Stimulated activated naive CD8-positive, alpha-beta T cell treated with anti-CD3 and anti-CD28 coated beads, Interleukin-15, Interleukin-2, amounts not matched to agents 100 U/mL and 50 U/mL, for 24 hours (primary cell): ENCODE measurements at places on chromosomes 13 and 19.
A peak's percentile ranks its signal among the peaks of the same experiment; 100 is the strongest.

GRCh38 chr19:10946958-10947657 is 13.7 kb upstream of the SMARCA4 start:
- DNase-seq = no peak

GRCh38 chr13:37113534-37113933 is 8.1 kb upstream of the CSNK1A1L start:
- DNase-seq = no peak

DNA sequence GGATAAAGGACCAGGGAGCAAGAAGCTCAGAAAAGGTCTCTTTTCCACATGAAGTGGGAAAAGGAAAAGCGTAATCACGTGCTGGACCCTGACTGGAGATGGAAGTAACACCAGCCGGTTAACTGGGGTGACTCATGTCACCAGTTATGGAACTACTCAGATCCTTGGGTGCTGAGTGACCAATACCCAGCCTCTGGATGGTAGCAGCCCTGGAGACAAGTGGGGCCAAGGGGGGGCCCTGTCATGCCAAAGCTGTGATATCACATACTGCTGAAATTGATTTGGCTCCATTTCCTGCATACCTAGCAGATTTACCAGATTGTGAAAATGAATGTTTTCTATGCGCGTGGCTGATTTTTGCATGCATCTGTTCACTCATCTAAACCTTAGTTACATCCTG is 158.9 kb downstream of the ZIC5 start:
- no peak for DNase-seq

GRCh38 chr19:24048261-24048660 is 38.7 kb upstream of the ZNF254 start:
- DNase-seq = no peak

GRCh38 chr13:36819739-36820090 is 693 bp downstream of the RFXAP start:
- no peak for DNase-seq

GRCh38 chr13:31964168-31964567 is 67.4 kb upstream of the FRY start:
- no peak for DNase-seq

DNA sequence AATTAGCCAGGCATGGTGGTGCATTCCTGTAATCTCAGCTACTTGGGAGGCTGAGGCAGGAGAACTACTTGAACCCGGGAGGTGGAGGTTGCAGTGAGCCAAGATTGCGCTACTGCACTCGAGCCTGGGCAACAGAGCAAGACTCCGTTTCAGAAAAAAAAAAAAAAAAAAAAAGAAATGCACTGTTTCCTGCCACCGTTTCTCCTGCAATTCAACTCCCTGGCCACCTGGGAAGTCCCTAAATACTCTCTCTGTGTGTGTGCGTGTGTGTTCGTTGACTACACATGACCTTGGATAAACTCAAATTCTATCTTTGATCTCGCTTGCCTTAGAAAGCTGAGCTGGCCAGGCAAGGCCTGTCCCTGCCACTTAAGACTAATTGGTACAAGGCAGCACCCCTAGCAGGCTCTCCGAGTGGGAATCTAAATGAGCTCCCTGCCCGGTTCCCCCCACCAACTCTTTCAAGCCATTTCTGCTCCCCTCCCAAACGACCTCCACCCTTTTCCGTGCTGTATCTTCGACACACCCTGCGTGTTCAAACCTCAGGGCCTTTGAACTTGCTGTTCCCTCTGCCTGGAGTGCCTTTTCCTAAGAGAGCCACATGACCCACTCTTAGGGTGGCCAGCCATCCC is 5.2 kb upstream of the BCAT2 start:
- DNase-seq = no peak

DNA sequence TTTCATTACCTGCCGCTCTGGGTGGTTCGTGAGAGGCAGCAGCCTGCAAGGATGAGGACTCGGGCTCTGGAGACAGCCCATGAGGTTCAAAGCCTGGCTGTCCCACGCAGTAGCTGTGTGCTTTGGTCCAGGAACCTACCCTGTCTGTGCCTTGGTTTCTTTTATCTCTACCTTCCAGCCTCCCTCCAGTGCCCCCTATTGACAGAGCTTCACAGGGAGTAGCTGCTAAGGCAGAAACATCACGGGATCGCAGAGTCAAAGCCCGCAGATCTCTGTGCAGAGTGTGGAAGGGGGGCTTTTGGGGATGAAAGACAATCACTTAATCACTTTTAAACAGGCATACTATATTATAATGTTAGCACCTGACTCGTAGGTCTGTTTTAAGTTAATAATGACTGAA is 16.2 kb downstream of the ZNF71 start:
- DNase-seq = no peak

DNA sequence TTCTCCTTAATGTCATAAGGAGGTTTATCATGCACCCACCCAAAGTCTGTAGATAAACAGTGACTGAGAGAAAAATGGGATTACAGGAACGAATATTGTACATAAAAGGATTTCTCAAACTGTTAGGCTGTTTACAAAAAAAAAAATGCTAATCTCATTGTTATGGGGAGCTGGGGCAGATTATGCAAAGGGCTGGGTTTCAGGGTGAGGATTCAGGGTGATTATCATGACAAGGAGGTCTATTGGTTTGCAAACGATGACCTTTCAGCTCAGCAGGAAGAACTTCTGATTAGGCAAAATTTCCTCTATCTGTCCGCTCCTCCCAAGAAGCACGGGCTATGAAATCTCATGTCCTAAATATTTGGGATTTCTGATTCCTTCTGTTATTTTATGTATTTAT is 41.4 kb downstream of the NLRP12 start:
- no peak for DNase-seq

DNA sequence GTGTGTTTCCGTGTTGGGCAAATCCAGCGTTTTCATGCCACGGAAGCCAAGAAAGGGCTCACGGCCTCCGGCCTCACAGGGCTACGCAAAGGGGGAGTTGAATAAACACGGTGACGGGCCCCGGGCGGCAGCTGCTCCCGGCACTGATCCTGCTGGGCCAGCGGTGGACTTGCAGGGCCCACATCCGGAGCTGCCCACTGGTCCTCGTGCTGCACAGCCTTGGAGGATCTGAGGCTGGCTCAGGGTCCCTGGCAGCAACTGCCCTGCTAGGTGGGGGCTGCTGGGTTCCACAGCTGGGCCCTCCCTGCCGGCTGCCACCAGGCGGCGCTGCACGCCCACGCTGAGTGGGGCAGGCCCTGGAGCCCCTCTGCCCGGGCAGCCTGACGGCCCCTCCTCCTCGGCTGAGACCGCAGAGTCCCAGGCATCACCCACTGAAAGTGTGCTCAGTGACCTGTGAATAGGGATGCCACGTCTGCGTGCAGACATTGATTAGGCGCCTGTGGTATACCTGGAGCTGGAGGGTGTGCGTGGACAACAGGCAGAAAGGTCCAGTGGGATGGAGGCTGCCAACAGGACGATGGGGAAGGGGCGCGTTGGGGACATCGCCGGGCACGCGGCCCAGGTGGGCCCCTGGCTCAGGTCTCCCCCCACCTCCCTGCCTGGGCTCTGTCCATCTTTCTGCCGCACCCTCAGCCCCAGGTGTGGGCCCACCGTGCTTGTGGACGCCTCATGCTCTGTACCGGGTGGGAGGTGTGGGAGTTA is 5.3 kb upstream of the HCN2 start:
- peak; percentile 78 for DNase-seq

GRCh38 chr13:23966691-23967615 is 69.7 kb upstream of the C1QTNF9B start:
- no peak for DNase-seq

DNA sequence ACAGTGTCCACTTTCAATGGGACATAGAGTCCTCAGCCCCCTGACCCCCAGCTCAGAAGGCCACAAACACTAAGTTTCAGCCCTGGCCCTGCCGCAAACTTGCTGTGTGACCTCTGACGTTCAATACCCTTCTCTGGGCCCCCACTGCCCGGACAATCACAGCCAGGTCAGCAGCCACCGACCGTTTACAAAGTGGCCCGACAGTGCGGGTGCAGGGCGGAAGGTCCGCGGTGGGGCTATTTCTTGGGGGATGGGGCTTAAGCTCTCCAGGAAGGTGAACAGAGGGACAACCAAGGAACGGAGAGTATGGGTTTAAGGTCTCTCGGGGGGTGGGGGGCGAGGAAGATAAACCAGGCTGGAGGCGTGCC is 496 bp downstream of the SMIM7 start:
- DNase-seq = no peak

GRCh38 chr19:37991176-37991835 is 84.3 kb downstream of the SIPA1L3 start:
- DNase-seq = no peak

GRCh38 chr13:102845289-102845629 is 573 bp upstream of the ERCC5 start:
- DNase-seq = no peak

GRCh38 chr13:38687246-38688229 is 661 bp downstream of the FREM2 start:
- no peak for DNase-seq

GRCh38 chr19:13104360-13104847 is 1.7 kb upstream of the LYL1 start:
- peak; percentile 86 for DNase-seq

DNA sequence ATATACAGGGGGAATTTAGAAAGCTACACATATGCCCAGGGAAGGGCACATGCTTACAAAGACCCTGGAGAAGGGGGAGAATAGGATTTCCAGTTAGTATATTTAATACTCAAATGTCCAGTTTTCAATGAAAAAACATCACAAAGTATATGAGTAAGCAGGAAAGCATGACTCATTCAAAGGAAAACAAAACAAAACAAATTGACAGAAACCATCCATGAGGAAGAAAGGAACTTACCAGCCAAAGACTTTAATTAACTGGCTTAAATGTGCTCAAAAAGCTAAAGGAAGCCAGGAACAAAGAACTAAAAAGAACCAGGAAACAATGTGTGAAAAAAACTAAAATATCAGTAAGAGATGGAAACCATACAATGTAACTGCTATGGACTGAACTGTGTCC is 716.2 kb upstream of the ARGLU1 start:
- DNase-seq = no peak

DNA sequence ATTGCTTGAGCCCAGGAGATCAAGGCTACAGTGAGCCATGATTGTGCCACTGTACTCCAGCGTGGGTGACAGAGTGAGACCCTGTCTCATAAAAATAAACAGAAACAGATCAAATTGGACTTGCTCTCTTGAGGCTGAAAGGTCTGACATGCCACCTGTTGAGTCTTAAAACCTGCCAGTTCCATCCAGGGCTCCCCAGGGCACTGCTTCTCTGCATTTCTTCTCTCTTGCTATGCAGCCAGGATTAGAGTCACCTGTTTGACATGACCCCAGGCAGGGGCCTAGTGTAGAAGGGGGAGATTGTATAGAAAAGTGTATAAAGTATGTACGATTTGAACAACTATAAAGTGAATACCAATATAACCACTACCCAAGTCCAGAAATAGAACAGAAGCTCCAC is 45.4 kb downstream of the ARHGAP35 start:
- DNase-seq = no peak

GRCh38 chr19:45524575-45525129 is 17.4 kb downstream of the VASP start:
- no peak for DNase-seq

DNA sequence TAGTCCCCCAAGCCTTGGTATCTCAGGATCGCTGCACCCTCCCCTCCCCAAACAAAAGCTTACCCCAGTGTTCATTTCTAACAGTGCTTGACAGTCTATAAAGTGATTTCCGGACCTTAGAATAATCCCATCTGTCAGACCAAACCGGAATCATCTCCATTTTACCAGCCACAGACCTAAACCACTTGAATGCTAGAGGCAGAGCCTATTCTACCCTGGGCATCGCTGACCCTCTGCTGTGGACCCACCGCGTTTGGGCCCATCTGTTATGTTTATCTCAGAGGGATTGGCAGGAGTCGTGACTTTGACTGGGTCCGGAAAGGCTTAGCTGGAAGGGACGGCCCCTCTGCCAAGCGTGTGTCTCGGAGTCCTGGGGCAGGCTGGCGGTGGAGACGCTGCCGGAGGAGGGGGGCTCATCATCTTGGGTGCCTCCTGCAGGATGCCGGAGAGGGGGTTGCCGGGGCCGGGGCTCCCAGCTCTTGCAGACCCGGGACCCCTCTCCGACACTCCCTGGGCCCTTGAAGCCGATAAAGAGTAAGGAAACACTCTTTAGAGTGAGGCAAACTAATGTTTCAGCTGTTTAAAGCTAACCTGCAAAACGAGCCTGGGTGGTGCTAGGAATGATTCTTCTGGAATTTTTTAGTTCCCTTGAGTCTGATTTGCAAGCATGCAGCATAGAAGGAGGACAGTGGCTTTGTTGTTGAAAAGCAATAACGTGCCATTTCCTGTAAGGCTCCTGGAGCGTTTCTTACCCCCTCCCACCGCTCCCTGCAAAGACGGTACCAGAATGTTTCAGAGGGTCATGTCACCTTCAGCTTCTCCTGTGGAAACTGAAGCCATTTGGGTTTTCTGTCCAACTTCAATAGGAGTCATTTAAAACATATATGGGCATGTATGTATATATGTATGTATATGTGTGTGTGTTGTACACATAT is 1.3 kb downstream of the SLC25A42 start:
- DNase-seq = peak; percentile 57

- DNase-seq = no peak
Measured at GRCh38 chr19:15173746-15174404, 26.9 kb downstream of the NOTCH3 start.

GRCh38 chr19:56117889-56118288 is 3.2 kb downstream of the ZNF787 start:
- DNase-seq = no peak

- DNase-seq = no peak
Measured at GRCh38 chr19:13284929-13285928, 135.0 kb downstream of the IER2 start.

DNA sequence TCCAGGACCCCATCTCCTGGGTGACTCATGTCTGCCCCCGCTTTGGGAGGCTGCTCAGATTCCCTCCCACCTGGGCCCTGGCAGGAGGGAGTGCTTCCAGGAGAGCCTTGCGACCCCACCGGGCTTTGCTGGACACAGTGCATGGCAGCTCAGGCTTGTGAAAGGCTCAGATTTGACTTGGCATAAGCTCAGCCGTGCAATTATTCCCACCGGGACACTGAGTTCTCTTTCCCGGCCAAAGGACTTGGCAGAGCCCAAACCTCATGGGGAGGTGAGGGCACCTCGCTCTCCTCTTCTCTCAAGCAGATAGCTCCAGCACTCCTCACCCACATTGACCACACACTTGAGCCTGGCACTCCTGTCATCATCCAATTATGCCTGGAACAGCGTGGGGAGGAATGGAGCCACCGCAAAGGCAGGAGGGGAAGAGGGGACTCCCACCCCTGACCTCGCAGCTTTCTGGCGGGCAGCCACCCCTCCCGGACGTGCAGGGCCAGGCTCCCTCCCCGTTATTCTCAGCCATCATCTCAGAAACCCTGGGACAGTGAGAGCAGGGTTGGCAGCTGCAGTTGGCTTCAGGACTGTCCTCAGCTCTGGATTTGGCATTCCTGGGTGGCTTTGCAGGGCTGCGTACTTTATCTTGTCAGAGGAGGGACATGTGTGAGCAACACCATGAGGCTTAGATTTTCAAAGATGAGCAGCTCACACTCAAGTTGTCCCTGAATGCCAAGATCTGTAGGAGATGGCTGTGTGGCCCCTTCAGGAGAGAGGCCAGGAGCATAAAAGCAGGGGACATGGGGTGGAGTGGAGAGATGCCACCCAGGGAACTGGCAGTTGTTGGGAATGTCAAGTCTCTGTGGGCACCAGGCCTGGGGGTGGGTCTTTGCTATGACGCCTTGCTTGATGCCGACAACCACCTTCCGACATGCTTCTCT is 306.2 kb downstream of the TEX29 start:
- DNase-seq = no peak
